ENCODE measurements at places on chromosomes 3 and 15.
A peak's percentile ranks its signal among the peaks of the same experiment; 100 is the strongest.

GRCh38 chr3:131033480-131034080, 6.9 kb downstream of the NEK11 start:
- DNase-seq = no peak

DNA sequence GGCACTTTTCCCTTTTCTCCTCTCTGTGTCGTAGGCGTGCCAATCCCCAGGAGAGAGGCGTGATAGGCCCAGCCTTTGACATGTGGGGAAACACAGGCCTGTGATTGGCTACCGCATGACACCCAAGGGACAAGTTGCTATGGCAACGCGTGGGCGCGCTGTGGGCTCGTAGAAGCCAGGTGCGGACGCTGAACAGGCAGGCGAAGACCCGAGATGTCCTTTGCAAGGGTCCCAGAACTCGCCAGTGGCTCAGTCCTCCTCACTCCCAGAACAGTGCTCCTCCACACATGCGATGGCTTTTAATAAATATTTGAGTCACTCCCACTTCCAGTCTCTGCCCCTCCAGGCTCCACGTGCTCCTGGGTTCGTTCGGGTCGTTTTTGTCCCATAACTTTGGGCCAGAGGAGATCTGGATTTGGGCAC, 4.2 kb downstream of the SLC51B start:
- DNase-seq = peak; percentile 79

DNA sequence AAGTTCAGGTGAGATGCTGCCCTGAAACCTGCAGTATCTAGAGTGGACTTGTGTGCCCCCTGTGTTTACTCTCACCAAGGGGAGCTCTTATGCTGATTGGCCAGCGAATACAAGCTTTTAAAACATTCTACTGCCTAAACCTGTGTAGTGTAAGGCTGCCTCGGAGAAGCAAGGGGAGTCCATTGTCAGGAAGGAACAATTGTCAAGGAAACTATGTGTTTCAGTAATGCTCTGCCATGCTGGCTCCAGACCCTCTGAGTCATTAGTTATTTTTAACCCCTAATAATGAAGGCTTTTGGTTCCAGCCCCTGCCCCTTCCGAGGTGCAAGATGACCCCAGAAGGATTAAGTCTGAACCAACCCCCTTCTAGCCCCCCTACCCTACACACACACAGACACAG, 66.1 kb upstream of the CHMP2B start:
- no peak for DNase-seq

- DNase-seq = no peak
Observed at GRCh38 chr15:73991260-73991659, 835 bp downstream of the STOML1 start.

- DNase-seq = no peak
Observed at GRCh38 chr15:69134791-69135190, 25.6 kb upstream of the GLCE start.

DNA sequence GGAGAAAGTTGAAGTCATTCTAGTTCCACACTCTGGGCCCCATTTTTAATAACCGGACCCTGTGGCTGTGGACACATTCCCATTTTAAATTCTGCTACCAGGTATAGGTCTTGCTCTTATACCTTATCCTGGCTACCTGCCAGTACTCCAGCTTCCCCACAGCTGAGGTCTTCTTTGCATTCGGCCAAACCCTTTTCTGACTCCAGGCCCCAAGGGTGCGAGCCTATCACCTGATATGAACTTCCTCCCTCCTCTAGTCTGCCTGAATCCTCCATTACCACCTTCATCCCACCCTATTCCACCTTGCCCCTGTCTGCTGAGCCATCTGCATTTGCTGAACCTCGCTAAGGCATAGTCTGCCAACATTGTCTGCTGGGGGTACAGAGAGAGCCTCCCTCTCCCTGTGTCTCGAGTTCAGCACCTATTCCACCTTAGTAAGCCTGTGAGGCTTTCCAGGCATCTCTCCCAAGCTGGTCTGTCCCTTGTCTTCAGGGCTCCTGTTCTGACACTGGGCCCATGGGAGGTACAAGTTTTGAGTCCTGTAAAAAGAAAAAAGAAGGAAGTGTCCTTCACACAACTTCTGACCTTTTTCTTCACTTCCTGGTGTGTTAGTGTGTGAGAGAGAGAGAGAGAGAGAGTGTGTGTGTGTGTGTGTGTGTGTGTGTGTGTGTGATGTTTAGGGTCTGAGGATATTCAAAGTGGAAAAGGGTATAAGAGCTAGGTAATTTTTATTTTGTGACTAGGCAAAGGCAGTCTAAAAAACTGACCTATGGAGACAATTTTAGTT, 27.0 kb downstream of the PDE8A start:
- no peak for DNase-seq

GRCh38 chr15:67587331-67587730, 44.8 kb downstream of the MAP2K5 start:
- no peak for DNase-seq

GRCh38 chr3:108202834-108203233, 19.4 kb downstream of the IFT57 start:
- DNase-seq = no peak

- no peak for DNase-seq
Observed at GRCh38 chr3:189908646-189909045, 212.1 kb downstream of the P3H2 start.

GRCh38 chr3:23669541-23670255, 136.1 kb upstream of the UBE2E1 start:
- DNase-seq = no peak

DNA sequence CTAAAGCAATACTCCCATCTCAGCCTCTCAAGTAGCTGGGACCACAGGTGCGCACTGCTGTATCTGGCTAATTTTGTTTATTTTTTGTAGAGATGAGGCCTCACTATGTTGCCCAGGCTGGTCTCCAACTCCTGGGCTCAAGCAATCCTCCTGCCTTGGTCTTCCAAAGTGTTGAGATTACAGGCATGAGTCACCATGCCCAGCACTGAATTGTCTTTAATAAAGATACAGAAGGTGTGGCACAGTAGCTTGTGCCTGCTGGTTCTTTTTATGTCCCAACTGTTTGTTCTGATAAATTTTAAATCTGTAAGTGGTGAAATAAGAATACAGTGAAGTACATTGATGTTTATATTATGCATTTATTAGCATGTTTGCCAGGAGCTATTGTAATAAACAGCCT, 20.6 kb upstream of the TRAK1 start:
- no peak for DNase-seq

GRCh38 chr3:70556056-70556455, 243.6 kb upstream of the MDFIC2 start:
- DNase-seq = no peak

- no peak for DNase-seq
Observed at GRCh38 chr3:135865553-135865952, 100.0 kb upstream of the PPP2R3A start.

DNA sequence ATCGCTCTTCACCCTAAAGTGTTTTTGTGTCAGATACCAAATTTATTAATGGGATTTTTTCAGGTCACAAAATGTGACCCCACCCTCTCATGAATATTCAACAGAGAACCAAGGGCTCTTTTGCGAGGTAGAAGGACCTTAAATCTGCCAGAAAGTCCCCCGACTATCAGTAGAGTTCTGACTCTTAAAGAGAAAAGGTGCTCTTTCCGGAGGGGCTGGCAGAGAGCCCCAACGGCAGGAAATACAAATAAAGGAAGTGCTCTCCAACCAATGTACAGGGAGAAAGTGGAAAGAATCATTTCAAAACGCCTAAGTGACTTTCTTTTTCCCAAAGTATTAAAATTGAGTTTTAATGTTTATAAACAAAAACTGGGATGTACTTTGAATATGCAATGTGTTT, 517.2 kb downstream of the FOXP1 start:
- DNase-seq = peak; percentile 9

- DNase-seq = no peak
Observed at GRCh38 chr3:13173186-13173585, 100.0 kb upstream of the IQSEC1 start.

DNA sequence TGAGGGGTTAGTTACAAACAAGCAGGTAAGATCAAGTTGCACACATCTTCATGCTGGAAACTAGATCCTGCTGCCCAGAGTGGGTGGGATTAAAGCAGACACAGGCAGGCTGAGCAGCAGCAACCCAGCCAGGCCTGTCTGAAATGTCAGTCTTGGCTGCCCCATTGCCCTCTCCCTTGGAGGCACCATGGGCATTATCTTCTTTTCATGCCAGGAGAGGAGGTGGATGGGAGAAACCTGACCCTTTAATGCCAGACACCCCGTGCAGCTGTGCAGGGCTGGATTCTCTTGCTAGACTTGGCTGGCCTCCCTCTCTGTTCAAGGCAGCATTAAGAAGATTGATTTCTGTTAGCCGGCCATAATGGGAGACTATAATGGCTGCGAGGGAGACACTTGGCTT, 23.0 kb upstream of the EPHB1 start:
- no peak for DNase-seq

DNA sequence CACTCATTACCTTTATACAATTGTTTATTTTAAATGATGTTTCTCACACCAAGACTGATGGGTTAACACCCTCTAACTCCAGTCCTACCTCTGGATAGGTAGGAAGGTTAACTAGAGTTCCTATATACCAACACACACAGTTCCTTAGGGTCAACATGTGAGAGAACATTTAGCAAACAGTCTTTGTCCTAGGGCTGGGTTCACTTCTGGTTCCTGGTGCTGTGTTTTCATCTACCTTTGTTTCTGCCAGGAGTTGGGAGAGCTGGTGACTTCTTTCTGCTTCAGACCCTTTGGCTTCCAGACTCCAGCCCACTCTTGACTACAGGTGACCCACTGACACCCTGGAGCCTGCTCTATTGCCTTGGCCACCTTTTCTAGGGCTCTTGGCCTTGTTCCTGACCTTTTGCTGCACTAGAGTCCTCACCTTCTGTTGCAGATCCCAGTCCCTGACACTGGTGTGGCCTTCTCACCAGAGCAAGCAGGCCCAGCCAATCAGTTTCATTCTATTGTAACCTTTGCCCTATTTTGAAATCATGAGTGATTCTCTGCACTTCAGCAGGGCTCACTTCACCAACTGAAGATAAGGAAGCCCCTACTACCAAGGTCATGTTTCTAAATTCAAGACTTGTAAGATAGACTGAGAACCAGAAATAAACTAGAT, 50.0 kb upstream of the SECISBP2L start:
- DNase-seq = no peak

DNA sequence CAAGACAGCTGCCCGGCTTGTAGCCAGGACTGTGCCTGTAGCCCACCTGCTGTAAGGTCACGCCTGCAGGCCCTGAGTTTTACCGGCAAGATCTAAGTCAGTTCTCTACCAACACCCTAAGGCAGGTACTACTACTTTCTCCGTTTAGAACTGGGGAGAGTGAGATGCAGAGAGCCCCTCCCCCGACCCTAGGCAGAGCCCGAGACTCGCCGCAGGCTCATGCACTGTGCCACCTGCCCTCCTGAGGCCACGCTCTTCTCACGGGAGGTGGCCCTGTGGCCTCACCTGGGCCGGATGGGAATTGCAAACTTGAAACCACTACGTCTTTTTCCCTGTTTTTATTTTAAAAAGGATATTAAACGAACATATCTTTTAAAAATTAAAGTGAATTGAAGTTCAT, 36.9 kb upstream of the PCSK6 start:
- no peak for DNase-seq

DNA sequence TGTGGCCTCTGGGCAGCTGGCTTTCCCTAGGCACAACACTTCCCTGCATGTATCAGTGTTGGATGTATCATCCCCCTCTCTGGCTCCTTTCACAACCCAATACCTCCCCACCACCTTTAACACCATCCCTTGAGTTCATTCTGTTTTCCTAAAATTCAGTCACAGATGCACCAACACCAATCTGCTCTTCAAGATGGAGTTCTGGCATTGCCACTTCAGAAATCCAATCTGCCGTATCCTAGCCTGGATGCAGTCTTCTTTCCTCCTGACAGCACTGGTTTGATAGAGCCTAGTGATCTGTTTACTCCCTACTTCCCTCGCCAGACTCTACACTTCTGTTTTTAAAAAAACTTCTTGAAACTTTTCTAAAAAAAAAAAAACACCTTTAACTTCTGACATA, 21.7 kb downstream of the PXYLP1 start:
- DNase-seq = no peak

DNA sequence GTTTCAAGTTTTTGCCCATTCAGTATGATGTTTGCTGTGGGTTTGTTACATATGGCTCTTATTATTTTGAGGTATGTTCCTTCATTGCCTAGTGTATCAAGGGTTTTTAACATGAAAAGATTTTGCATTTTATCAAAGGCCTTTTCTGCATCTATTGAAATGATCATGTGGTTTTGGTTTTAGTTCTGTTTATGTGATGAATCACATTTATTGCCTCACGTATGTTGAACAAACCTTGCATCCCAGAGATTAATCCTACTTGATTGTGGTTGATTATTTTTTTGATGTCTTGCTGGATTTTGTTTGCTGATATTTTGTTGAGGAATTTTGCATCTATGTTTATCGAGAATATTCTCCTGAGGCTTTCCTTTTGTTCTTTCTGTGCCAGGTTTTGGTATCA, 39.4 kb downstream of the TMCO5A start:
- no peak for DNase-seq

DNA sequence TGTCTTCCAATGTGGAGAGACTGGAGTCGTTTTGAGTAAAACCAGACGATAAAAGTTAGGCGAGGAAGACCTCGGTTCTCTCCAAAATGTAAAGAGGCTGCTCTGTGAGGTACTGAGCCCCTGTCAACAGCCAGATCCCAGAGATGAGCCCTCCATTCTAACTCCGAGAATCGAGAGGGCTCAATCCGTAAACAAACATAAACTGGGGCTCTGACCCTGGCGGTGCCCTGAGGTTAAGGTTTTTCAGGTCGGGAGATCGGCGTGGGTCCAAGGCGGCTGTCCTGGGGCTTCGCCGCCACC, 417 bp downstream of the TBCCD1 start:
- no peak for DNase-seq

DNA sequence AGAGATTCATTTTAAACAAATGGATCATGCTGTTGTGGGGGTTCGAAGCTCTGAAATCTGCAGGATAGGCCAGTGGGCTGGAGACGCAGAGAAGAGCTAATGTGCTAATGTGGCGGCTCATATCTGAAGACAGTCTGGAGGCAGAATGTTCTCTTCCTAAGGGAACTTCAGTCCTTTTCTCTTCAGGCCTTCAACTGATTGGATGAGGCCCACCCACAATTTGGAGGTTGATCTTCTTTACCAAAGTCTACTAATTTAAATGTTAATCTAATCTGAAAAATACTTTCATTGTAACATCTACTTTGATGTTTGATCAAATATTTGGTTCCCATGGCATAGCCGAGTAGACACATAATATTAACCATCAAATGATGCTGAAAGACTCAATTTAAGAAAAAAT, 940.2 kb downstream of the ROBO1 start:
- DNase-seq = no peak

GRCh38 chr3:45682311-45682710, 6.9 kb upstream of the SACM1L start:
- DNase-seq = no peak

- no peak for DNase-seq
Observed at GRCh38 chr3:144499001-144499930, 527.6 kb downstream of the DIPK2A start.

- DNase-seq = no peak
Observed at GRCh38 chr3:73192036-73192738, 130.7 kb downstream of the EBLN2 start.

- DNase-seq = no peak
Observed at GRCh38 chr3:69252631-69253030, 130.2 kb upstream of the LMOD3 start.
